ENCODE measurements at places on chromosomes 1 and 21.

DNA sequence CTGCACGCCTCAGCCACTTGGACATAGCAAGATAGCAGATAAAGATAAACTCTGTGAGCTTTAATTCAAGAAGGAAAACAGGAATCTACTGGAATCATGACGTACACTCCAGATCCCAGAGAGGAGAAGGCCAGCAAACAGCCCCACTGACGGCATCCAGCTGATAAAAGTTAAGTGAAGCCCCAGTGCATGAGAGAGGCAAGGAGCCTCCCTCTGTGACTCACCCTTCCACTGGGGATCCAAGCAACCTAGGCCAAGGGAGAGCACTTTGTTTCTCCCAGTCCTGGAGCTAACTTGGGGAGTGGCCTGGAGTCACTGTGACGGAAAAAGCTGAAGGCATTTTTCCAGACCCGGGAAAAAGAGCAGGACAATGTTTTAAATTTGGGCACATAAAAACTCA lies 270.0 kb downstream of the AKT3 start:
- DNase-seq, result no peak

DNA sequence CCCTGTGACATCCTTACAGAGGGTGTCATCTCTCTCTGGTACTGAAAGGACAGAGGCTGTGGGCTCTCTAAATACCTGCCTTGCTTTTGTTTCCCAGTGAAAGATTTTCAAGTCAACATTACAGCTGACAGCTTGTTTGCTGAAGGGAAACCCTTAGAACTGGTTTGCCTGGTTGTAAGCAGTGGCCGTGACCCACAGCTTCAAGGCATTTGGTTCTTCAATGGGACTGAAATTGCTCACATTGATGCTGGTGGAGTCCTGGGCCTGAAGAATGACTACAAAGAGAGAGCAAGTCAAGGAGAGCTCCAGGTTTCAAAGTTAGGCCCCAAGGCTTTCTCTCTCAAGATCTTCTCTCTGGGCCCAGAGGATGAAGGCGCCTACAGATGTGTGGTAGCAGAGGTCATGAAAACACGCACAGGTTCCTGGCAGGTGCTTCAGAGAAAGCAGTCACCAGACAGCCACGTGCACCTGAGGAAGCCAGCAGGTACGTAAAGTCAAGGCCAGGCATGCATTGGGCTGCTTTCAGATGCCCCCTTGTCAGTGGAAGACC lies 11.8 kb downstream of the CD101 start:
- DNase-seq, result no peak

DNA sequence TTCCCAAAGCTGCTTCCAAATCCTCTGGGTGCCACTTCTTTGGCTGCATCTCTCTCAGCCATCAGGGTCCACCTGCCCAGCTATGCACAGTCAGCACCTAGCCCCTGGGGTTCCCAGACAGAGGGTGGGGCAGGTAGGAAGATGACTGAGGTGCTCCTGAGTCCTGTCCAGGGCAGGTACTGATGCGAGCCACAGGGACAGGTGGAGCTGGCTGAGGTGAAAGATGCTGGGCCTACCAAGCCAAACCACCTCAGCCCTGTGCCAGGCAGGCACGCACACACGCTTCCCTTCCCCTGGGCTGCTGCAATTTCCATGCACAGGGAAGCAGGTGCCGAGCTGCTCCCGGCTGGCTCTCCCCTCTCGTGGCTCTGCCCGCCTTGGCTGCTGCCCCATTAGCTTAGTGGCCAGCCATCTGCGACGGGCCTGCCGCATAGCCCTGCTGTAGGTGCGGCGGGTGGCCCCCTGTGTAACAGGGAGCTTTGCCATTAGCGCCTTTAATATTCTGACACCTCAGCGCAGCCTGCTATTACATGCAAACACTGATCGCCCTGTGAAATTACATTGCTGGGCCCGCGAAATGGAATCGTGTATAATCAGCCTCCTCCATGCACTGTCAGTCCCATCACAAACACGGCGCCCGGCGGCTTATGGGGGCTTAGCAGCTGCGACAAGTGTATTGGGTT lies 38.9 kb downstream of the DMAP1 start:
- DNase-seq, result no peak

- no peak for DNase-seq
Measured at GRCh38 chr1:165816157-165816556, 11.3 kb upstream of the UCK2 start.

- no peak for DNase-seq
Measured at GRCh38 chr1:168084396-168085231, 52.1 kb downstream of the GPR161 start.

DNA sequence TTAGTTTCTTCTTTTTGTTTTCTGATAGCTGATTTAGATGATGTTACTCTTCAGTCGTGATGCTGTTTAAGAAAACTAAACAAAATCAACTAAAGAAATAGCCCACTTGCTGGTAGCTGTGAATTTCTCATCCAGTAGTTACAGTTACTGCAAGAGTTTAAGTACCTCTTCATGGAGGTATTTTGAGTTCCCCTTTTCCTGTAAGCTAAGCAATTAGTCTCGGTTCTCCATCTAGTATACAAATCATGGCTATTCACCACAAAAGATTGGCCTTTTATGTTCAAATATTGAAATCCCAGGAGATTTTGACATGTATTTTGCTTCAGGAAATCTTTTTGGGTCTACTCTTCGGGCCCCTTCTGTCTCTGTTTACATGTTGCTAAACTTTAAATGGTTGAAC lies 31.1 kb downstream of the HUNK start:
- DNase-seq, result no peak

- DNase-seq, result no peak
Measured at GRCh38 chr1:102772831-102773230, 335.5 kb downstream of the COL11A1 start.

- DNase-seq, result peak; percentile 35
Measured at GRCh38 chr21:34938089-34938764, 110.9 kb downstream of the RUNX1 start.

DNA sequence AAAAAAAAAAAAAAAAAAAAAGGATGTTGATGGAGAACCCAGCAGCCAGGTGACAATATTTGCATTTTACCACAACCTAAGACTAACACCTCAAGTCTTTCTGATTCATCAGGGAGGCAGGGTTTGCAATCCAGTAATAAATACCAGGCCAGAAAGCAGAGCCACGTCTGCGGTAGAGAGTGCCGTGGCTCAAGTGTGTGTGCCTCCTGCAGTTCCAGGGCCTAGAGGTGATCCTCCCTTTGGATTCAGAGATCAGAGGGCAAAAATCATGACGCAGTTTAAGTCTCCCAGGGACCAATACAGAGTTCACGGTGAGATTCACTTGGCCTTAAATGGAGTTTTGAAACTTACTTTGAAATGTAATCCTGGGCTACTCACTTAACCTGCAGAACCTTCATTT lies 34.9 kb downstream of the TMCO4 start:
- DNase-seq, result no peak

DNA sequence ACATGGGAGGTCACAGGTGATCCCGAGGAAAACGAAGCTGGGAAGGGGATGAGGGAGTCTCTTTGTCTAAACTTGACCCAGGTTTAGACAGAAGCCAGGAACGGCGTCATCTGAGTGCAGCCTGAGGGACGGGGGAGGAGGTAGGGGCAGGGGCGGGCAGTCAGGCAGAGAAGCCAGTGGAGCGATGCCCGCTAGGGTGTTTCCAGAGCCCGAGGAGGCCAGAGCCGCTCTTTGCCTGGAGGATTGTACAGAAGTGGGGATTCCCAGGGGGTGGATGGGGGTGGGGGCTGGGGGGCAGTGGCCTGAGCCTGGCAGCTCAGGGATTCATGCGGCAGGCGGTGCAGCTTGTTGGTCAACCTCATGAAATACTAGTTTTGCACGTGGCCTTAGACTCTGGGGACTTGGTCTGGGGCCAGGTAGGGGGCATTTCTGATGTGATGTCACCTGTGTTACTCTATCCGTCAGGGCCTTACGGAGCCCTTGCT lies 58.4 kb downstream of the VPS26C start:
- no peak for DNase-seq

DNA sequence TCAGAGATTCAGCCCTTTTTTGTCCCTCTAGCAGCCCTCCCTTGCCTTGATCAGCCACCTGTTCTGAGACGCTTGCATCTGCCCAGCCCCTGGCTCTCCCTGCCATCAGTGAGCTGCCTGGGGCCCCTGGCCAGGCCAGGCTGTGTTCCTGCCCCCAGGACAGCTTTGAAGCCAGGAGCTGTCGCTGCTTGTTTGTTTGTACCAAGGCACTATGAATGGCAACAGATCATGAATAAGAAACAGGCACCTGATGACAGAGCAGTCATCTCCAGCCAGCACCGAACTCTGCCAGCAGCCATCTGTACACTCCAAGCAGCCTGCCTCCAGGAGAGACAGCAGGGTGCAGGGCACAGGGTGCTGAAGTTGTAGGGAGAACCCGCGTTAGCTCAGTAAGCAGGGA lies 8.1 kb upstream of the VWA5B1 start:
- DNase-seq, result no peak

DNA sequence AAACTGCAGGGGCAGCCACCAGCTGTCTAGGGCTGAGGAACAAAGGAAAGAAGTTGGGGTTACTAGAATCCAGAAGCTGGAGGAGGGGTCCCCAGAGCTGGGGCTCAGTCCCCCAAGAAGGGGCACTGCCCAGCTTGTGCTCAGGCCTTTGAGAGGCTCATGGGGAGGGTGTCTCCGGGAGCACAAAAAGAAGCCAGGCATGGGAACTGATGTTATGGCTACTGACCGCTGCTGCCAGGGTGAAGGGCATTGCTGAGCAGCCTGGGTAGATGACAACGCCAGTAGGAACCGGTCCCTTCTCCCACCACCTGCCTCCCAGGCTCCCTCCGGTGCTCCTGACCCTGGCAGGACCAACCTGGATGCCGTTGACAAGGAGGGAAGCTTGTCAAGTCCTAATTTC lies 762.5 kb upstream of the TPTE start:
- no peak for DNase-seq

GRCh38 chr1:119582801-119583200 lies 65.3 kb downstream of the ZNF697 start:
- no peak for DNase-seq

DNA sequence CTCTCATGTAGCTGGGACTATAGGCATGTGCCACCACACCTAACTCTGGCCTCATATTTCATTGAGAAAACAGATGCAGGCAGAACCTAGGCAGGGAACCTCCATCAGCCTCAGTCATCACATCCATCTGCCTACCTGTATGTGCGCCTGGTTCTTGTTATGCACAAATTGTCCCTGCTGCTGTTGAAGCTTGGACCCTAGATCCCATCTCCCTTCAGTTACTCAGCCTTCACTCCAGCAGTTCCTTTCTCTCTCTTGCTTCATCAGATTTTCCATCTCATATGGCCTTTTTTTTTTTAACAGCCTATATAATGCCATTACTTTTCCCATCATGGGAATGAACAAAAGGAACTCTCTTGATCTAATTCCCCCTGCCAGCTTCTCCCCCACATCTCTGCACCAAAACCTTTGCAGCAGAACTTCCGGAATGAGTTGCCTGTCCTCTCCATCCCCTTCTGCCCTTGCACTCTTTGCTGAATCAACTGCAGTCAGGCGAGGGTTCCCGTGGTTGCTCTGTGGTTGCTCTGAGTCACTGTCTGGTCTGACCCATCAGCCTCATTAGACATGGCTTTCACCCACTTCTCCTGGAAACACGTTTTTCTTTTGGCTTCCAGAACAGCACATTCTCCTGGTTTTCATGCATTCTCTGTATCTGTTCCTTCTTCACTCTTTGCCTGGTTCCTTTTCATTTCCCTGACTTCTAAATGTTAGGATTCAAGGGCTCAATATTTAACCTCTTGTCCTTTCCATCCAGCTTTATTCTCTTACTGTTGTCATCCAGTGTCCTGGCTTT lies 41.5 kb downstream of the UBE4B start:
- DNase-seq, result peak; percentile 96

GRCh38 chr1:100995198-100995988 lies 30.2 kb downstream of the DPH5 start:
- no peak for DNase-seq

GRCh38 chr1:3316340-3316943 lies 138.0 kb upstream of the ARHGEF16 start:
- no peak for DNase-seq

- no peak for DNase-seq
Measured at GRCh38 chr1:173100476-173101107, 49.9 kb upstream of the TNFSF18 start.

GRCh38 chr1:151326619-151327222 lies 495 bp downstream of the PI4KB start:
- no peak for DNase-seq

DNA sequence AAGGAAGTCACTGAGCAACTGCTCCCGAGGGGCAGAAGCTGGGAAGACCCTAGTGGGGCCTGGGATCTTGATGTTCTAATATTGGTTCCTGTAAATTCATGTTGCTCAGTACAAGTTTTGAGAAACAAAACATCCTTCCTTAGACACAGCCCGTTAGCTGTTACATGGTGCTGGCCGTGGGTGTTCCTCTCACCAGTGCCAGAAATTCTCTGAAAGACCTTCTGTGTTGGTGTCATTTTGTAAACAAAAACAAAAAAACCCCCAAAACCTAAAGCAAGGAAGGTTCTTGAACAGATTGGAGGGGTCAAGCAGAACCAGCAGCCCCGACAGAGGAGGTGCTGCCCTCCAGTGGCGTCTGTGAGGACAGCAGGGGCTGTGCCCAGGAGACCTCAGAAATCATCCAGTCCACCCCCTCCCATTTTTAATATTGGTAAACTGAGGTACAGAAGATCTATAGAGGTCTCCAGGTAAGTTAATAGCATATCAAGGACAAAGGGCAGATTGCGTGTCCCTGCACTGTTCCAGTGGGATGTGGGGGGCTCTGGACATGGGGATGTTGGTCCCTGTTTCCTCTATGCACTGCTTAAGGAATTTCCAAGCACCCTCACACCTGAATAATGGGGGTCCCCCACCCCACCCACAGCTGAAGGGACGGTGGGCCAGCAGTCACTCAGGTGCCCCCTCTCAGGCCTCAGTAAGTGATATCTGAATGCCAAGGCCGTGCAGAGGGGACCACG lies 38.2 kb downstream of the SLC2A7 start:
- DNase-seq, result no peak

DNA sequence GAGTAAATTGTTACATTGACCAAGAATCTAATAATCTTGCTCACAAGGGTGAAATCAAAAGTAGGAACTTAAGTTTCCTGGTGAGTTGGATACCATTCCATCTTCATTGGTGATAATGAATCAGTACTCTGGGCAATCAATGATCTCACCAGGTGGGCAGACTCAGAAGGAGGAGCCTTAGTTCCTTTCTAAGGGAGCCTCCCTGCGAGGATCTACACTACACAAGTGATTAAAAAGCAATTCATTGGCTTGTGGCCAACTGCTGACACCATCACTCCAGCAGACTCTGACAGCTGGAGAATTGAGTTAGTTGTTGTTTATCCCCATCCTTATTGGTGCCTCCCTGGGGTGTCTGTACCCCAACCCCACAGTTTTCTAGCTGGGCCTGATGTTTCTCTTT lies 84.1 kb upstream of the VANGL1 start:
- DNase-seq, result no peak

- DNase-seq, result no peak
Measured at GRCh38 chr1:213933336-213933735, 54.4 kb upstream of the PROX1 start.

GRCh38 chr1:178092878-178093493 lies 918 bp upstream of the RASAL2 start:
- no peak for DNase-seq

DNA sequence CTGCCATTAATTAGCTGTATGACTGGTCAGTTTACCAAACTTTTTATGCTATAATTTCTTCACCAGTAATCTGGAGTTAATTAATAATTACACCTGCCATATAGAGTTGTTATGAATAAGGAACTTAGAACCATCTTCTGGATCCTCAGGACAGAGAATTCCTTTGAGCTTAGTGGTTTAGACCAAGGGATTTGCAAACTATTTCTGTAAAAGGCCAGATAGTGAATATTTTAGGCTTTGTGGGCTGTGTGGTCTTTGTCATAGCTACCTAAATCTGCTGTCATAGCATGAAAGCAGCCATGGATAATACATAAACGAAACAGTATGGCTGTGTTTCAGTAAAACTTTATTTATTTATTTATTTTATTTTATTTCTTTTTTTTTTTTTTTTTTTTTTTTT lies 9.0 kb downstream of the TIMM17A start:
- no peak for DNase-seq
